Cortex of kidney (tissue), 1 donor: ENCODE measurements at places on chromosomes 3 and 15.

DNA sequence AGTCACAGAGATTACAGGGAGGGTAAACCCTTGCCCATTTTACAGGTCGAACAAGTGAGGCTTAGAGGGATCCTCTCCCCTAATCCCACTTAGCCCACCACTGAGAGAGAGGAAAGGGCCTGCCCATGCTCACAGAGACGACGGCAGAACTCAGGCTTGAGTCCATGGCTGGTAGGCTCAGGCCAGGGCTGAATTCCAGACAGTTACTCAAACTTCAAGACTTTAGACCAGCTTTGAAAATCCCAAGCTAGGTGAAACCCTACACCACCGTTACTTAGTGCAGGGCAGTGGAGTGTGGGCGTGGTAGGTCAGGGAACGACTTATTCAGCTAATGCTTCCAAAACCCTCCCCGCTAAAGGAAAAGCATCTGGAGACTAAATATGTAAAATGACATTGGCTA, 16.4 kb downstream of the GRIP2 start:
- DNase-seq: no peak

- DNase-seq: no peak
These were observed 134.4 kb downstream of the CACNA1D start for GRCh38 chr3:53628536-53629401.

DNA sequence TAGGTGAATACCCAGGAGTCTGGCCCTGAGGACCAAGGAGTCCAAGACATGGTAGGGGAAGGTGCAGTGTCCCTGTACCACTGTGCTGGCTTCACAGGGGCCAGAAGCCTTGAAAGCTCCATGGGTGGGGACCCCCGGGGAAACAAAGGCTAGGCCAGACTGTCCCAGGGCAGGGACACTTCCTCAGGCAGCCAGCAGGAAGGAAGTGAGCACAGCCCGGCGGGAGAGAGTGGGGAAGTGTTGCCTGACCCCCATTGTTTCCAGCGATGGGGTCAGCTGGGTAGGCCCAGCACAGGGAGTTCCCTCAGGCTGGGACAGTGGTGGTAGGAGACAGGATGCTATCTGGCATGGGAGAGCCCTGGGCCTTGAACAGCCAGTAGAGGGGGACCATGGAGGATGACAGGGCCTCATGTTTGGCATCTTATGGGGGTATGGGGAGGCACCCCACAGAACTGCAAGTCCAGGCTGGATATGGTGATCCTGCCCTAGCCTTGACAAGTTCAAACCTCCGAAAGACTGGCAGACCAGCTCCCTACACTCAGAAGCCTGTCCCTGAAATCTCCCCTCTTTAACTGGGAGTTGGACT, 1.2 kb upstream of the HYAL2 start:
- no peak for DNase-seq

- no peak for DNase-seq
These were observed 138.9 kb upstream of the SGO1 start for GRCh38 chr3:20324664-20325478.

DNA sequence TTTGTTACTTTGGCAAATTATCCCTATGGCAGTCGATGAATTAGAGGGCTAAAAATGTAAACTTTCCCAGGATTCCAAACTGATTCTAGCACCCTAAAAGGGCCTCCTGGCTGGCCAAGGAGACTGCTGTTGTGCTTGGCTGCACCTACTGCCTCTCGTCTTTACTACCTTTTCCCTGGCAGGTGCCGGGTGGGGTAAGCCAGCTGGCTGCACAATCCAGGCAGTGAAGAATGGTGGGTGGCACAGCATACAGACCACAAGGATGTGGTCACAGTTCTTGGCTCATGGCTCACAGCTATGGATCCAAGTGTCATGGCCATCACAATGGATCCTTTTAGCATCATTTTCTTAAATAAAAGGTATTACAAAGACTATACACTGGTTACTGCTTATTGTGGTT, 20.7 kb upstream of the SLC25A26 start:
- no peak for DNase-seq

DNA sequence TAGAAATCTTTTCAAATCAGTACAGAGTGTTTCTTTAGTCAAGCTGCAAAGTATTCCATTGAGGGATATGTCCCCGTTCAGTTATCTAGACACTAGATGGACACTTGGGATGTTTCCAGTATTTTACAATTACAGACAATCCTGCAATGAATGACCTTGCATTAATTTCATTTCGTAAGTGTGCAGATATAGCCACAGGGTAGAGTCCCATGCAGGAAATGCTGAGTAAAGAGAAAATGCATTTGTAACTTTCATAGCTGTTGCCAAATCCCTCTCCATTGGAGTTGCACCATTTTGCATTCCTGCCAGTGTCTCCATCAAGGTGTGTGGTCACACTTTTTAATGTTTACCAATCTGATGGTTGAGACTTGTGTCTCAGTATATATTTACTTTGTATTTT, 92.5 kb downstream of the LIPC start:
- no peak for DNase-seq

GRCh38 chr3:79006077-79006476, 761.7 kb downstream of the ROBO1 start:
- no peak for DNase-seq

DNA sequence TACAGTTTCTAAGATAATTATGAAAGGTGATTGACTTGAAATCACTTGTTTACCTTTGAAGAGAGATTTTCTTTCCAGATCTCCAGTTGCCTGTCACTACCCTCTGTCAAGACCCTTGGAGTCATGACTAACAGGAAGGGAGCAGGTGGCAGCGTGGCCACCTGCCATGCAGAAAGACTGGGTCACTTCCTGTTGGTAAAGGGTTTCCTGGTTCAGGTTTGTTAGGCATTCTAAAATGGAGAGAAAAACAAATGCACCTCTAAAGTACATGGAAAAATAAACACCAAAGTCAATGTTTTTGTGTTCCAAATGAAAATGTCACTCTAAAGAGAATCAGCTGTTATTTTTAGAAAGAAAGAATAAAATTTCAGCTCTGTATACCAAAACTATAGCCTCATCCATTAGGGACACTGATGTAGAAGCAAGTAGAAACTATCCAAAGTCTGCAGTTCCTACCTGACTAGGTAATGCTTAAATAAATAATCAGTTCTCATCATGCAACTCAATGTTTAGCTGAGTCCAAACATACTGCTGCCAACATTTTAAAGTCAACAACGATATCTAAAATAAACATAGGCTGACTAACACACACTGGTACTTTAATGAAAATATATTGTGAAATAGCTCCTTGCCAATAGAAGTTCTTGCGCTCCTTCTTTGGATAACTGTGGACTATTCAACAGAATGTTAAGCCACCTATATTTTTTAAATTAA, 23.9 kb upstream of the TM4SF1 start:
- no peak for DNase-seq

- DNase-seq: no peak
These were observed 225.8 kb upstream of the ZNF717 start for GRCh38 chr3:76011121-76011520.

DNA sequence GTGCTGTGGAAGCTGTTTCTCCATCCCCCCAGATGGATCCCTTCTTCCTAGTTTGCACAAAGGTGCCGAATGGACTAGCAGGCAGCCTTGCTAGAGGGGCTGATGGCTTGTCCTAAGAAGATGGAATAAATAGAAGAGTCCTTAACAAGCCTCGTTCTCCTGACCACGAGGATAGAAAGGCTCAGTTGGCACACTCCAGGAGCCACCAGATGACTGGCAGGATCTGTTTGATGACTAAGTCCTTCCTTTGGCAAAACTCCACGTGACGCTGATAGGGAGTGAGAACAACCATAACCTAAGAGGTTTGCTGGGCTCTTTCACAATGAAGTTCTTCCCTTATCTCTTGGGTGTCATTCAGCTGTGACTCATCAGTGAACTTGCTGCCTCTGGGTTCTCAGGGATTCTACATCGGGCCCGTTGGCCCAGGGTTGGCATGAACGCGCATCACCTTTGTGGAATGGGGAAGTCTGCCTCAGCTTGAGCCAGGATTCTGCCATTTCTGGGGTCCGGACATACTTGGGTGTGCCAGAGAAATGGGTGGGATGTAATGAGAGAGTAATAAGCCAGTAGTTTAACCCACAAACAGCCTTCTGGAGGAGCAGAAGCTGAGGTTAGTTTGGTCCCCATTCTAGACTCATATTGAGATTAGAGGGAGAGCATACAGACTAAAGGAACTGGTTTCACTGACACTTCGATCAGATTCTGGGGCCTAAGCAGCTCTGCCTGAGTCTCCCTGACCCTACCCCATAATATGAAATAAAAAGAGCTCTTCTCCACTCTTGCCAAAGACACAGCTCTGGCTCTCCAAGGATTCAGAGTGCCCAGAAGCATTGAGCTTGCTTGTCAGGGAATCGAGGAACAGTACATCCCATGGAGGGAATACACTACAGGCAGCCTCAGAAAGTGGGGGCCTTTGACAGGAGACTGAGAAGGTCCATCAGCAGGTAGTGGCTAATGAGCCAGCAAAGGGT, 2.0 kb upstream of the MELTF start:
- DNase-seq: no peak

GRCh38 chr3:45105855-45106671, 40.1 kb downstream of the CDCP1 start:
- DNase-seq: no peak

- DNase-seq: no peak
These were observed 357 bp upstream of the MAN2C1 start for GRCh38 chr15:75368689-75369239.

DNA sequence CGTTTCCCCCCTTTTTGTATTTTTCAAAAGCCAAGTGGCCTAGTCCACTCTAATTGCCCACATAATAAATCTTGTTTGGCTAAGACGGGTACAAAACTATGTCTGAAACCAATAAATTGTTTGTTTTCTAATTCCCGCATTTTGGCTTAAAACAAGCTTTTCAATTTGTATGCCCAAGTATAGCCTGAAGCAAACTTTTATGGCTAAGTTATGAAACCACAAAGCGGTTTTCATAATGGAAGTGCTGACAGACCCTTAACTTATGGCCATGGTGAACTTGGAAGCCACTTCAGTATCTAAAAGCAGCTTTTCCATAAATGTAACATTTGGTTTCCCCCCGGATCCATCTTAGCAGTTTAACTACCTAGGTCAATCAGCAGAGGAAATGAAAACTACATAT, 29.9 kb upstream of the POLR2M start:
- no peak for DNase-seq

GRCh38 chr15:60379525-60380274, 18.1 kb downstream of the ANXA2 start:
- DNase-seq: no peak

GRCh38 chr15:98801234-98801561, 152.9 kb downstream of the IGF1R start:
- no peak for DNase-seq

GRCh38 chr15:74830868-74831267, 4.4 kb downstream of the CPLX3 start:
- DNase-seq: no peak

DNA sequence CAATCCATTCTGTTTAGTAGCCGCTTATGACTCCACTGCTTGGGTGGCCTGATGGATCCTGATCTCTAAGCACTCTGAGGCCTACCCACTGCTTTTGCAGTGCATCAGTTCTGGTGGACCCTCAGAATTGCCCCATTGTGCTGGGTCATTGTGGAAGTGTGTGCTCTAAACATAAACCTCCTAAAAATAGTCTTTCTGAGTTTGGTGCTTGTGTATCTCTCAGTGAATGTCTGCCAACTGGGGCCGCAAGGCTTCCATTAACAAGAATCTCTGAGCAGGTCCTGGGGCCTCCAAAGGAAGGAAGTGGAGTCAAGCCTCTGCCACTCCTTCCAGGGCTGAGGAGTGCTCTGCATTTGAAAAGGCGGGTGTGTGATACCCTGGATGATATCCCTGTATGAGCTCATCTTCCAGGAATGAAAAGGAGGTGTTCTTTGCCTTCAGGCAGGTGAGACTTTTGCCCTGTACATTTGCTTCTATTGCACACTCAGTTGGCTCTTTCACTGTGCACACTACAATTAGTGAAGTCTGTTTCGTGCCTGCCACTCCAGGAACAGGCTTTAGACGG, 80.0 kb upstream of the CACNA2D3 start:
- no peak for DNase-seq

DNA sequence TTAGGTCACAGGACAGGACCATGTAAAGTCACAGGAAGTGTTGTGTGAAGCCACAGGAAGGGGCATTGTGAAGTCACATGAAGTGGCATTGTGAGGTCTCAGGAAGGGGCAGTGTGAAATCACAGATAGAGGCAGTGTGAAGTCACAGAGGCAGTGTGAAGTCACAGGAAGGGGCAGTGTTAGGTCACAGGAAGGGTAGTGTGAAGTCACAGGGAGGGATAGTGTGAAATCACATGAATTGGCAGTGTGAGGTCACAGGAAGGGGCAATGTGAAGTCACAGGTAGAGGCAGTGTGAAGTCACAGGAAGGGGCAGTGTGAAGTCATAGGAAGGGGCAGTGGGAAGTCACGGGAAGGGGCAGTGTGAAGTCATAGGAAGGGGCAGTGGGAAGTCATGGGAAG, 37.9 kb downstream of the GASK1A start:
- DNase-seq: no peak

DNA sequence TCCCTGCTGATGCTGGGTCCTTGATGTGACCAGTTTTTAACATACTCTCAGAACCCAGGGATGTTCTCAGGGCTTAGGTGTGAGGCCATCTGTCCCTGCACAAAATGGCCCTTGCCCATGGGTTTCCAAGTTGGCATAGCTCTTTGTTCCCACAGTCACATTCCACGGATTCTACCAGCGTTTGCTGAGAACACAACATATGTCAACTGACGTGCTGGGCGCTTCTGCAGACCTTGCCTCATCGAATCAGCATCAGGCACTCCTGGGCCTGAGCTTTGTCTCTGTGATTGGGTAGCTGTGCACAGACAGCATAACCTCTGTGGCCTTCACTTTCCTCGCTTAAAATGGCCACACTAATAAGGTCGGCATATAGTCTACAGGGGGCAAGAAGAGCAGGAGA, 69.0 kb downstream of the MGLL start:
- no peak for DNase-seq

DNA sequence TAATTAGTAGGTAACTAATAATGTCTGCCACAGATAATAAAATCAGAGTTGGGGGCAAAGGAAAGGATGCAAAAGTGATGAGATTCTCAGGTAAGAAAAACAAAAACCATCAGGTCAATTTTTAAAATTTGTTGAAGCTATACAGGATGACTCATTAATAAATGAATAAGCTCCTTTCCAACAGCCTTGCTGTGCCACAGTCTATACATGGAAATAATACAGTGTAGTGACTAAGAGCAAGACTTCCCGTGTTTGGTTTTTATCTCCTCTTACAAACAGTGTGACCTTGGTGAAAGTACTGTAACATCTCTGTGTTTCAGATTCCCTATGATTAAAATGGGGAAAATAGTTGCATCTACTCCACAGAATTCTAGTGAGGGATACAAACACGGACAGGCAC, 331.6 kb downstream of the PYDC2 start:
- no peak for DNase-seq

GRCh38 chr15:34373951-34374350, 7.0 kb upstream of the LPCAT4 start:
- no peak for DNase-seq
